ENCODE measurements at places on chromosomes 4 and X.

DNA sequence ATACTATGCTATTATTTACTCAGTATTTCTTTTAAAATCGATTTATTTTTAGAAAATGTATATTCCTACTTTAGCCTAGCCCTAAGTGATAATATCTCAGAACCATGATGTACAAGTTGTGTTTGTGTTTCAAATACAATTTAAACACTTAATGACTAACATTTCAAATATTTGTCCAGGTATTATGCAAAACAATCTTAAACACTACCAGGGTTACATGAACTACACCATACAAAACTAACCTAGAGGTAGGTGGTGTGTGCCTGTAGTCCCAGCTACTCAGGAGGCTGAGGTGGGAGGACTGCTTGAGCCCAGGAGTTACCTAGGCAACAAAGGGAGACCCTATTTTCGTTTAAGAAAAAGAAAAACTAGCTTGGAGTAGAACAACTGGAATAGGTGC lies 83.0 kb upstream of the TMEM33 start:
- no peak for DNase-seq

DNA sequence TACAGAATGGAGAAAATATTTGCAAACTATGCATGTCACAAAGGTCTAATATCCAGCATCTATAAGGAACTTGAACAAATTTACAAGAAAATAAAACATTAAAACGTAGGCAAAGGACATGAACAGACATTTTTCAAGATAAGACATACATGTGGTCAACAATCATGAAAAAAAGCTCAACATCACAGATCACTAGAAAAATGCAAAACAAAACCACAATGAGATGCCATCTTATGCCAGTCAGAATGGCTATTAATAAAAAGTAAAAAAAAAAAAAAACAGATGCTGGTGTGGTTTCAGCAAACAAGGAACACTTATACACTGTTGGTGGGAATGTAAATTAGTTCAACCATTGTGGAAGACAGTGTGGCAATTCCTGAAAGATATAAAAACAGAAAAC lies 75.8 kb upstream of the IL13RA2 start:
- no peak for DNase-seq

GRCh38 chr4:86250619-86251018 lies 109.2 kb downstream of the MAPK10 start:
- no peak for DNase-seq

GRCh38 chr4:92101737-92102172 lies 202.0 kb upstream of the GRID2 start:
- no peak for DNase-seq

DNA sequence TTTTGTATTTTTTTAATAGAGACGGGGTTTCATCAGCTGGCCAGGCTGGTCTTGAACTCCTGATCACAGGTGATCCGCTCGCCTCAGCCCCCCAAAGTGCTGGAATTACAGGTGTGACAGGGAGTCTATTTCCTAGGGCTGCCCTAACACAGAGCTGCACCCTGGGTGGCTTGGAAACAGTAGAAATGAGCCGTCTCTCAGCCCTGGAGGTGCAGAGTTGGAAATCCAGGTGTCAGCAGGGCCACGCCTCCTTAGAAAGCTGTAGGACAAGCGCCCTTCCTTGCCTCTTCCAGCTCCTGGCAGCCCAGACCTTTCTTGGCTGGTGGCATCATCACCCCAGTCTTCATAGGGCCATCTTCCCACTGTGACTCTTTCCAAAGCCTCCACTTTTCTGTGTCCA lies 71.6 kb downstream of the DCTD start:
- DNase-seq: no peak

DNA sequence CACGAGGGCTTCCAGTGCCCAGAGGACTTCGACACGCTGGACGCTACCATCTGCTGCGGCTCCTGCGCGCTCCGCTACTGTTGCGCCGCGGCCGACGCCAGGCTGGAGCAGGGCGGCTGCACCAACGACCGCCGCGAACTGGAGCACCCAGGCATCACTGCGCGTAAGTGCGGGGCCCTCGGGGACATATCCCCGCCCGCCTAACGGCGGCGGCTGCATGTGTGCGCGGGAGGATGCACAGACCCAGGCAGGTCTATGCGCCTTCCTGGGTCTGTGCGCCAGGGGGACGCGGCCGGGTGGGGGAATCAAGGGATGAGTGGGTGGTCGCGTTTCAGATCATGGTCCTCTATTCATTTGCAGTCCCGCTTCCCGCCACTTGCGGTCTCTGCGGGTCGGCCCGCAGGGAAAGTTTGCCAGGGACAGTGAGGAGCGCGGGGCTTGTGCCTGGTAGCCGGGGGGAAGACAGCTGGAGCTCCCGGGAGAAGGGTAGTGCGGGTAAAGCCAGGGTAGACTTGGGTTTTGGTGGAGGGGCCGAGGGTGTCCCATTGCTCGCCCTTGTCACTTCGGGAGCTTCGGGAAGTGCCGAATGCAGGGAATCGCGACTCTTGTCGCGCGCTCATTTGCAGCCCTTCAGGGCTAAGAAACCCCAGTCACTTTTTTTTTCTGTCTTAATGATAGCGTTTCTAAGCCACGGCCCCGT lies 1.0 kb downstream of the SHISA3 start:
- DNase-seq: no peak

- DNase-seq: no peak
Observed at GRCh38 chr4:112514647-112515197, 1.3 kb downstream of the NEUROG2 start.

DNA sequence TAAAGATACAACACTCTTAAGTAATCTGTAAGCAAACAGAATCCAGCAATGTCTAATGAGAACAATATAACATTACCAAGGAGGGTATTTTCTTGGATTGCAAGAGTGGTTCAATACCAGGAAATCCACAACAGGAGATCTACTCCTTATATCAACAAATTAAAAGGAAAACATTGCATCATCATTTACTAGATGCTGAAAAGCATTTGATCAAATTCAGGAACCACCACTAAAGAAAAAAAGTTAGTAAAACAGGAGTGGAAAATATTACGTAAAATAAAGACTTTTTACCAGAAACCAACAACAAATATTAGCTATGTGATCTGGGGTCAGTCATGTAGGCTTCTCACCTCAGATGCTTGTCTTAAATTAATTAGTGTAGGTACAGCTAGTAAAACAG lies 66.8 kb upstream of the MAB21L2 start:
- no peak for DNase-seq

DNA sequence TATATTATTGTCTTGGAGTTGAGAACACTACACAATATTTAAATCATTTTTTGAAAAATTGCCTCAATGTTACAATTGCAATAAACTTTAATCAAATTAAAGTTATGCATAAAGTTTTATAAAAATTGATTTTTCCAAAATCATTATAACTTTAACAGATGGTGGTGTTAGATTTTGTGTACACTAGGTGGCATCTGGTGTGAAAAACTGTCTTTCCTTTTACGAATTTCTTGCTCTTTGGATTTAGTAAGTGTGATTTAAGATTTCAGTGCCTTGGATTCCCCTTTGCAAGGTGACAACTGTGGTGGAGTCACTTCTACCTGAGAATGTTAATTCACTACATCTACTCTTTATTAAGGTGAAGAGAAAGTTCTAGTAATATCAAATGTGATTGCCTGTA lies 91.6 kb downstream of the AREG start:
- DNase-seq: no peak

- DNase-seq: no peak
Observed at GRCh38 chrX:40253771-40254170, 156.0 kb upstream of the BCOR start.

GRCh38 chrX:13377550-13377934 lies 57.7 kb upstream of the ATXN3L start:
- DNase-seq: no peak

DNA sequence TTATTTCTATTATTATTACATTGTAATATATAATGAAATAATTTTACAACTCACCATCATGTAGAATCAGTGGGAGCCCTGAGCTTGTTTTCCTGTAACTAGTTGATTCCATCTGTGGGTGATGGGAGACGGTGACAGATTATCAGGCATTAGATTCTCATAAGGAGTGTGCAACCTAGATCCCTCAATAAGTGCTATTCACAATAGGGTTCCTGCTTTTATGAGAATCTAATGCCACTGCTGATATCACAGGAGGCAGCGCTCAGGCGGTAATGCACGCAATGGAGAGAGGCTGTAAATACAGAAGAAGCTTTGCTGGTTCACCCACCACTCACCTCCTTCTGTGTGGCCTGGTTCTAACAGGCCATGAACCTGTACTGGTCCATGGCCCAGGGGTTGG lies 178.6 kb downstream of the ACTRT1 start:
- DNase-seq: no peak

DNA sequence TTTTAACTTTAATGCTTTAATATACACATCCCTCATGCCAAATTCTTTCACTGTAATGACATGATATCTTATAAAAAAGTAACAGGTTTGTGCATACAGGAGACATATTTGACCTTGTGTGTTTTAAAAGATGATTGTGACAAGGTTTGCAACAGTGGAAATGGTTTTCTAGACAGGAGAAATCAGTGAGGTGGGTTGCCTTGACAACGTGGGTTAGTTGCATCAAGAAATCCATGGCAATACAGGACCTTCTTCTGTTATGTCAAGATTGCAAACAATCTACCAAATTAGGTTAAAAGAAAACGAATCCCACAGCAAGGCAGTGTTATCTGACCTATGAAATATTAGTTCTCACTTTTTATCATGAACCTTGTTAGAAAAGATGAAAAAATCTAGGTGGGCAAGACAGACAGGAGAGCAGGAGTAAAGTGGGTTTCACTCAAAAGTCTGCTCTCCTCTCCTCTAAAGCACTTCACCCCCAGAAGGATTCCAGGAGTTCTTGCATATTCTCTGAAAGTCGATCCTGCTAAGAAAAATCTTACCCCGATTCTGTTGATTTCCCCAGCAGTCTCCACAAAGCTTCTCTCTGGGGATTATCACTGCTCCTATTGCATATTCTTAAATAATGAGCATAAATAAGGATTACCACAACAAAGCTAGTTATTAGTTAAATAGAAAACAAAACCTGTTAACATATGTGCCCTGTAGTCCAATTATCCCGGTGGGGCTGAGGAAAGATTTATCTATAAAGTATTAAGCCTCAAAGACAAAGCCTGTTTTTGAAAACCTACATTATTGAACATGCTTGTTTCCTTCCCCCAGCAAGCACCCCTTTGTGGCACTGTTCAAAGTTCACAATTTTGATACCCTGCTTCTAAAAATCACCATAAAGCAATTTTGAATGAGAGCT lies 71.0 kb downstream of the TMA16 start:
- no peak for DNase-seq

DNA sequence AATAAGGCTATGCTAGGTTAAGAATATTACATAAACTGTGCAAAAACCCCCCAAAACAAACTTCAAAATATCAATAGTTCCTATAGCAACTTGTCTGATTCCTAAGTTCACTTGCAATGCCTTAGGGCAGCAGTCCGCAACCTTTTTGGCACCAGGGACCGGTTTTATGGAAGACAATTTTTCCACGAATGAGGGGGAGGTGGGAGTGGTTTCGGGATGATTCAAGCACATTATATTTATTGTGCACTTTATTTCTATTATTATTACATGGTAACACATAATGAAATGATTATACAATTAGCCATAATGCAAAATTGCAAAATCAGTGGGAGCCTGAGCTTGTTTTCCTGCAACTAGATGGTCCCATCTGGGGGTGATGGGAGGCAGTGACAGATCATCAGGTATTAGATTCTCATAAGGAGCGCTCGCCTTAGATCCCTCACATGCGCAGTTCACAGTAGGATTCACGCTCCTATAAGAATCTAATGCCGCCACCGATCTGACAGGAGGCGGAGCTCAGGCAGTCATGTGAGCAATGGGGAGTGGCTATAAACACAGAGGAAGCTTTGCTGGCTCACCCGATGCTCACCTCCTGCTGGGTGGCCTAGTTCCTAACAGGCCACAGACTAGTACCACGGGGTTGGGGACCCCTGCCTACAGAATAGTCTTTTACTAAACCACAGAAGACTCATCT lies 39.7 kb downstream of the ACOX3 start:
- no peak for DNase-seq

DNA sequence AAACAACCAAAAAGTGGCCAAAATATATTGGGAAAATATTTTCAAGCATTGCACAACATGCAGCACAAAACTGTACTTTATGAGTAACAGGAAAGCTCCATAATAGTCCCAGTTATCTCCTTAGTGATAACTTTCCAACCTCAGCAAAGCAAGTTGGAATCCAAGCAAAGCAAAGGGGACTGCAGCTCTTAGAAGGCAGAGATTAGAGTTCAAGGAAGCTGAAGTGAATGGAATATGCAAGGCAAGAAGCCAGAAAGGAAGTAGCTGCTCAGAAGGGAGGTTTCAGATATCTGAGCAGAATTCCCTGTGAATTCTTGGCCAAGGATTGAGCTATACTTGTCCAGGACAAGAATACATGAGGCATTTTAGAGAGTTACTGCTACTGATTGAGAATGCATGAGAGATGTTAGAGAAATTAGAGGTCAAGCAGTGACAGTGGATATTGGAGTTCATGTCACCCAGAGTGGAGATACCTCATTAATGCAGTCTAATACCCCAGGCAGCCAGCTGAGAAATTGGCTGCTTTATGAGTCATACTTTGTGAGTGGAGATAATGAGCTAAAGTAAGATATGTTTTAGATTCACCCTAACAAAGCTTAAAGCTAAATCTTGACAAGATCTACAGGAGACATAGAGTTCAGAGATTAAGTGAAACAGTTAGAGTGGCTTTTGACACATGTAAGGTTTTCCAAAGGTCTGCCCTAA lies 102.8 kb downstream of the INPP4B start:
- DNase-seq: no peak

DNA sequence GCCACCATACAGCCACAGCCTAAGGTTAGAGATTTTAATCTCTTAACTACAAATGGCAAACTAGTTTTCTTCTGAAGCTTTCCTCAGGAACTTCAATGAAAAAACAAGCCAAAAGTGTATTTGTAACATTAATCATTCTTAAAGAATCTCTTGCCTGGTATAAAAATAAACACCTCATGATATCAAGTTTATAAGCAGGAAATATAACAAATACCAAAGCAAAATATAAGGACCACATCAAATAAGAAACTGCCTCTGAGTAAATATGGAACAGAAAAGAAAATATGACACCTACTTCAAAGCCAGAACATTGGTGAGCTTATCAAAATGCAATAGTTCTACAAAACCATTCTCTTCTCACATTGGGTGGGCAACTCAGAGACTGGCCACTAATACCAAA lies 89.9 kb downstream of the GPC4 start:
- no peak for DNase-seq

GRCh38 chr4:152807294-152807829 lies 27.6 kb downstream of the ARFIP1 start:
- no peak for DNase-seq

GRCh38 chr4:105112274-105112673 lies 34.4 kb upstream of the TET2 start:
- no peak for DNase-seq

GRCh38 chrX:77009691-77010090 lies 437.5 kb upstream of the FGF16 start:
- no peak for DNase-seq

Data from DMS79 (cell line).